ENCODE measurements at places on chromosomes 11 and 22. TPM values are rescaled to one million over a fixed set of nuclear protein-coding genes. Genes with fewer than 3 reads are reported as not detected.

Gene TRMU
- 47.1 TPM for polyA plus RNA-seq

Gene LIN7C
- polyA plus RNA-seq: 7.3 TPM

Gene TIMP3
- polyA plus RNA-seq: 23.1 TPM

Gene OR5B12
- polyA plus RNA-seq: not detected

Gene B4GALNT4
- polyA plus RNA-seq: 58.6 TPM

Gene ACR
- polyA plus RNA-seq: 0.15 TPM

Gene HTR3B
- not detected for polyA plus RNA-seq

Gene STIM1
- polyA plus RNA-seq: 29.5 TPM

Gene FAM111B
- 0.94 TPM for polyA plus RNA-seq

Gene MMP3
- polyA plus RNA-seq: 39.3 TPM

Gene SLC22A6
- not detected for polyA plus RNA-seq

Gene SLC22A12
- not detected for polyA plus RNA-seq

Gene MTNR1B
- polyA plus RNA-seq: not detected

Gene PRDX5
- polyA plus RNA-seq: 1,000 TPM

Gene C11orf87
- polyA plus RNA-seq: 0.49 TPM

Gene DEUP1
- not detected for polyA plus RNA-seq

Gene ABCC8
- polyA plus RNA-seq: 0.71 TPM

Gene OTOG
- not detected for polyA plus RNA-seq

Gene MMP12
- 2.0 TPM for polyA plus RNA-seq

Gene TSPO
- 156 TPM for polyA plus RNA-seq

Gene CTR9
- 10.1 TPM for polyA plus RNA-seq

Gene MAP6
- 13.1 TPM for polyA plus RNA-seq

Gene PRSS23
- polyA plus RNA-seq: 429 TPM

Gene NOX4
- polyA plus RNA-seq: 2.2 TPM

Gene JAM3
- polyA plus RNA-seq: 56.8 TPM

Gene BACE1-AS
- 6.3 TPM for polyA plus RNA-seq

Gene CRYBB2
- polyA plus RNA-seq: 0.69 TPM

Gene CCDC83
- polyA plus RNA-seq: not detected

Gene MUC6
- polyA plus RNA-seq: not detected

Gene ZBTB44
- 5.0 TPM for polyA plus RNA-seq

Gene HORMAD2
- not detected for polyA plus RNA-seq

Gene PGA5
- not detected for polyA plus RNA-seq

Gene NPTXR
- polyA plus RNA-seq: 1.1 TPM

Gene TMEM132A
- polyA plus RNA-seq: 66.9 TPM

Gene PICK1
- polyA plus RNA-seq: 42.8 TPM

Gene DNAJC4
- polyA plus RNA-seq: 52.1 TPM

Gene LRRC75B
- 12.3 TPM for polyA plus RNA-seq

Gene PHF21B
- polyA plus RNA-seq: 0.96 TPM

Gene ZBTB16
- not detected for polyA plus RNA-seq

Gene OR8A1
- not detected for polyA plus RNA-seq

Gene HEPN1
- polyA plus RNA-seq: not detected

Gene CD3G
- not detected for polyA plus RNA-seq

Gene KRTAP5-11
- not detected for polyA plus RNA-seq

All from SK-N-SH (cell line).